ENCODE measurements at places on chromosomes 16 and 17.

DNA sequence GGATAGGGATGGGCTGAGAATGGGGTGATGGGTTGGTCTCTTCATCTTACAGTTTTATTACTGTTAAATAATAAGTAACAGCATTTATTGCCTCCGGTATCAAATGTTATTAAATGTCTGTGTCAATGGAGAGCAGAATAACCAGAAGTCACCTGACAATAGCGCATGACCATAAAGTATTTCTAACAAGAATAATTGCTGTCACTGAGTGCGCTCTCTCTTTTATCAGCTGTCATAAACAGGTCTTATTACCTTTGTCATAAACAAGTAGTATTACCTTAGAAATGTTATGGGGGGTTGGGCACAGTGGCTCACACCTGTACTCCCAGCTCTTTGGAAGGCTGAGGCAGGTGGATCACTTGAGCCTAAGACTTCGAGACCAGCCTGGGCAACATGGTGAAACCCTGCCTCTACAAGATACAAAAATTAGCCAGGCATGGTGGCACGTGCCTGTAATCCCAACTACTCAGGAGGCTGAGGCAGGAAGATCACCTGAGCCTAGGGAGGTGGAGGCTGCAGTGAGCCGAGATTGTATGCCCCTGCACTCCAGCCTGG lies 120.6 kb downstream of the MAP2K6 start:
- no peak for DNase-seq

- DNase-seq: no peak
Measured at GRCh38 chr16:87966064-87966645, 14.9 kb downstream of the BANP start.

DNA sequence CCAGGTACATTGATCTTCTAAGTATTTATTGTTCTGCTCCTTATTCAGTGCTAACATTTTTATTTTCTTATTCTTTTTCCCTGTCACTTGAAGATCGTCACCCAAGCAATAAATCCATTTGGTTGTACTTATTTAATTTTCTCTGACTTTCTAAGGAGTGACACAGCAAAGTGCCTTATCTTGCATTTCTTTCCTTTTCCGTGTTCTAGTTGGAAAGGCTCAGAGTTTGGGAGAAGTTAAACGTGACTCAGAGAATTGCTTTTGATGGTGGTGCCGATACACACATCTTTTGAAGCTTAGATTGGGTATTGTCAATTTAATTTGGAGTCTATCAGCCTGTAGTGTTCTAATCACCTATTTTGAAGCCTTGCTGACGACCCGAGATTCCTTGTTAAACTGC lies 72.0 kb downstream of the PITPNC1 start:
- DNase-seq: no peak

DNA sequence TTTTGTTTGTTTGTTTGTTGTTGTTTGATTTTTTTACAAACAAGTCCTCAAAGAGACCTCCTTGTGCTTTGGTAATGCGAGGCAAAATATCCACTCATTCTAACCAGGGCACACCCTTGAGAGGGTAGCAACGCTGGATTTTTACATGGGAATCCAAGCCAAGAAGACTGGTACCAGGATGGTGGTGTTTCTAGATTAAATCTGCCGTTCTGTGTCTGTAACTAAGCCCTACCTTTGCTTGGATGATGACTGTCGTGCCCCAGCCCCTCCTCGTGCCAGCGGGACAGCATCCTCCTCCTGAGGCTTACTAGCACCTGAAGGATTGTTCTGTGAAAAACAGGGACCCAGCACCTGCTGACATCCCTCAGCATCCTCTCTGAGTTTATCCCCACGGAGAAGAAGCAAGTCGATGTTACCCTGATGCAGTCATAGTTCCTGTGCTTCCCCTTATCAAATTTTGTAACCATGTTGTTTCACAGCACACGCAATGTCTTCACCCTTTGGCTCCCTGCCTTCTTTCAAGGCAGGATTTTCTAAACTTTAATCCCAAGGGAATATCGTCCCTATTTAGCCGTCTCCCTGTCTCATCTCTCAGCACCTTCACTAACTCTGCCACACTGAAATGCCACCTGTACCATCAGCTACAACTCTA lies 5.1 kb upstream of the HSBP1 start:
- DNase-seq: peak; percentile 37

GRCh38 chr16:80375973-80376372 lies 164.8 kb upstream of the DYNLRB2 start:
- no peak for DNase-seq

DNA sequence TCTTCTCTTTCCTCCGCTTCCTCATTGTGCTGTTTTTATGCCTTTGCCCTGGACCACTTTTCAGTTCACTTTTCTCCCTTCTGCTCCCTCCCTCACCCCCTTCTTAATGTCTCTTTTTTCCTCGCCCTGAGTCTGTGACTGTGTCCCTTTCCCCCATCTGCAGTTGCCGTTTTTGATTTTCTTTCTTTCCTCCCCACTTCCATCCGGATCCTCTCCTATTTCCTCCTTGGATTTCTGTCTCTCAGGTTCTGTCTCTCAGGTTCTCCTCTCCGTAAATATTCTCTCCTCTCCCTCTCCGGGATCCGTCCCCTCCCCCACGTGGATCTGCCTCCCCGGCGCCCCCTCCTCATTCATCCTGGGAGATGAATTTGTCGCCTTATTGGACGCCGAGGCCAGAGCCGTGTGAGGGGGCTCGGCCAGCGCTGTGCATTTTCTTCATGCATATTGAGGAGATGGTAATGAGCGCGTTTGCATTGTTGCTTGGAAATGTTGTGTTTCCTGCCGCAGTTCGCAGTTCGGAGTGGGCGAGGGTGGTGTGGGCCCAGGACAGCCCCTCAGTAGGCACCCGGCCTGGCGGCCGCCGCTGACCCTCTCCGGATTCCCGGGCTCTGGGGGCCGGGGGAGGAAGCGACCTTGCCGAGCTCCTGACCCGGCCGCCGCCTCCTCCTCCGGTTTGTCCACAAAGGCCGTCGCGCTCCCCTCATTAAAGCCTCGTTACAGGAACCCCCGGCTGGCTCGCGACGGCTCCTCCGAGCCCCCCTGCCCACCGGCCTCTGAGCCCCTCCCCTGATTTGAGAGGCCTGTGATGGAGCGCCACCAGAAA lies 4.5 kb upstream of the IRX3 start:
- DNase-seq: no peak

- no peak for DNase-seq
Measured at GRCh38 chr16:2846511-2847310, 11.3 kb downstream of the PRSS22 start.
